ENCODE measurements at places on chromosomes 16 and 17.

DNA sequence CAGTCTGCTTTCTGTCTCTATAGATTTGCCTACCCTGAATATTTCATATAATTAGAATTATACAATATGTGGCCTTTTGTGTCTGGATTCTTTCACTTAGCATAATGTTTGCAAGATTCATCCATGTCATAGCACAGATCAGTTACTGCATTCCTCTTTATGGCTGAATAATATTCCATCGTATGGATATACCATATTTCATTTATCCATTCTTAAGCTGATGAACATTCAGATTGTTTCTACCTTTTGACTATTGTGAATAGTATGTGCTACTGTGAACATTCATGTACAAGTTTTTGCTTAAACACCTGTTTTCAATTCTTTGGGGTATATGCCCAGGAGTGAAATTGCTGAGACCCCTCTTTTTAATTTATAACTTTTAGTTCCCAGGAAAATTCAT lies 49.4 kb upstream of the MSI2 start:
- H3K27ac ChIP-seq = no peak overlapping the region
- H3K4me3 ChIP-seq = no peak overlapping the region
- no peaks in the 10 kb centered on the region for H3K4me1 ChIP-seq
- no peak for DNase-seq

GRCh38 chr17:59899099-59899498 lies 6.2 kb downstream of the RPS6KB1 start:
- no peak overlapping the region for H3K27ac ChIP-seq
- peaks cover 4% of the 10 kb centered on the region for H3K4me1 ChIP-seq
- no peaks in the 10 kb centered on the region for H3K36me3 ChIP-seq
- no peaks in the 10 kb centered on the region for H3K27me3 ChIP-seq

GRCh38 chr16:87161822-87162676 lies 155.1 kb downstream of the C16orf95 start:
- DNase-seq = no peak
- H3K4me3 ChIP-seq = no peak overlapping the region
- H3K27ac ChIP-seq = no peak overlapping the region
- H3K27me3 ChIP-seq = no peaks in the 10 kb centered on the region
- H3K4me1 ChIP-seq = no peaks in the 10 kb centered on the region

DNA sequence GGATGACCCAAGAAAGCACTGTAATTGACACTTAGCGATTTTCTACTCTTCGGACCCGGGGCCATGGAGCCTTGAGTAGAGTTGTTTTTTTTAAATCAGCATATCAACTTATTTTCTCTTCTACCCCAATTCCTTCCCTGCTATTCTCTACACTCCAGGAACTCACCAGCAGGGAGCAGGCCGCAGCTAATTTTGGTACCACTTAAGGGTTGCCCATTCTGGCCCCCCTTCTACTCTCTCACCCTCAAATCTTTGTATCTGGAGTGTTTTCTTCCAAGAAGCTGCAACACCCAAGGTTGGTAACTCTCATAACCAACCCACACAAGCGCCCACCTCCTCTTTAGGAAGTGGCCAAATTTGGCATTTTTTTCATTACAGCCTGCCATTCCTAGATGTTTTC lies 5.5 kb upstream of the ERAL1 start:
- H3K27ac ChIP-seq = no peak overlapping the region
- H3K4me1 ChIP-seq = peaks cover 3% of the 10 kb centered on the region
- H3K36me3 ChIP-seq = no peaks in the 10 kb centered on the region
- no peaks in the 10 kb centered on the region for H3K27me3 ChIP-seq

DNA sequence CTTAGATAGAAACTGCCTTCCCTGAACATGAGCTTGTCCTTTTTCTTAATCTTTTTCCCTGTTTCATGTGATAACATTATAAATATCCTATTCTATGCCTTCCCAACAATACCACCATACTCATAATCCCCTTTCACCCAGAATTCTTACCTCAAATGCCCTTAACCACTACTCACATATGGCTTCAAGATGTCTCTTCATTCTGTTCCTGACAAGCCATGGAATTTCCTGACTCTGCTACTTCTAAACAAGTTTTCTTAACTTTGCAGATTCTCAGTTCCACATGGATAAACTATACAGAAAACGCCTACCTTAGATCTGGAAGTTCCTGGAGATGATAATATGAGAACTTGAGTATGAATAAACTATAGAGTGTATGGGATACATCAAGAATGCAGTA lies 1217.8 kb downstream of the CDH8 start:
- H3K27me3 ChIP-seq = no peaks in the 10 kb centered on the region
- H3K36me3 ChIP-seq = no peaks in the 10 kb centered on the region
- no peaks in the 10 kb centered on the region for H3K4me1 ChIP-seq
- no peak overlapping the region for H3K27ac ChIP-seq
- no peak for DNase-seq

DNA sequence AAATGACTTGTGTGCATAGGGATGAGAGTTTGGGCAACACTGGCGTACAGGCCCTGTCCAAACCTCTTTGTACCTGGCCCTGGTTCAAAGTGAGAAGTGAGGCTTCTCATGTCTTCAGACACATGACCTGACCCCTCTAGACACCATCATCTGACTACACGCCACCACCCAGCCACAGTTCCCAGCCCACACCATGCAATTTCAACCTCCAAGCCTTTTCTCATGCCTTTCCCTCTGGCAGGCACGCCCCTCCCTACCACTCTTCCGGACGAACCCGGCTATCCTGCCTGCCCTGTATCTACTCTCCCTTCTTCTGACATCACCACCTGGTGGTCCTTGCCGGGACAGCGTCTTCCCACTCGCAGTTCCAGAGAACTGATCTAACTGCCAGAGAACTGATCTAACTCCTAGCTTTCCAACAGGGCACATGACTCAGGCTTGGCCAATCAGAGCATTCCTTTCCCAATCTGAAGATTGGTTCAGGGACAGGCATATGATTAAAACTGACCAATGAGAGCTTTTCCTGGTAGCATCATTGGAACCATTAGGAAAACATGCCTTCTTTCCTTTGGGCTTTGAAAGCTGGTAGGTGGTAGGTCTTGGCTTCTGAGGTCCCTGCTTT lies 27.1 kb upstream of the IL21R start:
- no peaks in the 10 kb centered on the region for H3K27me3 ChIP-seq
- H3K4me1 ChIP-seq = peaks cover 17% of the 10 kb centered on the region
- H3K36me3 ChIP-seq = no peaks in the 10 kb centered on the region
- H3K27ac ChIP-seq = peak overlapping the region; percentile 56
- DNase-seq = no peak

- peaks cover 18% of the 10 kb centered on the region for H3K4me1 ChIP-seq
- H3K27ac ChIP-seq = no peak overlapping the region
- no peak overlapping the region for H3K4me3 ChIP-seq
- H3K27me3 ChIP-seq = no peaks in the 10 kb centered on the region
Measured at GRCh38 chr17:40349477-40349894, 15.1 kb downstream of the GJD3 start.

DNA sequence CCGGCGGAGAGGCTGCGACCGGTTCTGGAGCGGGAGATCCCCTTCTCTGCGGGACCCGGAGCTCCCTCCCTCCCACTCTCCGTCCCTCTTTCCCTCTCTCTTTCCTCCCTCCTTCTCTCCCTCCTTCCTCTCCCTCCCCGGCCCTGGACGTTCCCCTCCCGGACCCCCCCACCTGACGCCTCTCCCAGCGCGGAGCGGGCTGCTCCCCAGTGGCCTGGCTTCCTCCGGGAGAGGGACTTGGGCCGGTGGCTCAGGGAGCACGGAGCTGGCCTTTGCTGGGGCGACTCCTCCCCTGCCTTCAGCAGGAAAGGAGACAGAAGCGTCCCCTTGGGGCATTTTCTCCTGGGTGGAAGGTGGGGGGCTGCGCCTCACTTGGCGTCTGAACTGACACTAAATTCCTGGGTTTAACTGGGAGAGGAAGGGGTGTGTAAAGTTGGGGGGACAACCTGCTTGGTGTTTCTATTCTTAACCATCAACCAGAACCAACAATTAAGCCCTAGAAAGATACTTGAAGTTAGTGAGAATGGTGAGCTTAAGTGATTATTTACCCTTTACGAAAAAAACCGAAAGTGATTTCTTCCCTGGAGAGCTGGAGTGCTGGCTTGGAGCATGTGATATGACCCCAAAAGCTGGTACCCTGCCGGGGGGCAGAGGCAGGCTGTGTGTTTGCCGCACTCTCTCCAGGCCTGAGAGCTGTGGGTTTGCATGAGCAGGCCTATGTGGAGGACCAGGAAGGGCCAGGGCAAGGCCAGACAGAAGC lies 775 bp downstream of the SPIRE2 start:
- no peak overlapping the region for H3K27ac ChIP-seq
- DNase-seq = no peak
- peaks cover 16% of the 10 kb centered on the region for H3K27me3 ChIP-seq
- no peaks in the 10 kb centered on the region for H3K4me1 ChIP-seq
- no peaks in the 10 kb centered on the region for H3K36me3 ChIP-seq
- H3K4me3 ChIP-seq = peak overlapping the region; percentile 49

DNA sequence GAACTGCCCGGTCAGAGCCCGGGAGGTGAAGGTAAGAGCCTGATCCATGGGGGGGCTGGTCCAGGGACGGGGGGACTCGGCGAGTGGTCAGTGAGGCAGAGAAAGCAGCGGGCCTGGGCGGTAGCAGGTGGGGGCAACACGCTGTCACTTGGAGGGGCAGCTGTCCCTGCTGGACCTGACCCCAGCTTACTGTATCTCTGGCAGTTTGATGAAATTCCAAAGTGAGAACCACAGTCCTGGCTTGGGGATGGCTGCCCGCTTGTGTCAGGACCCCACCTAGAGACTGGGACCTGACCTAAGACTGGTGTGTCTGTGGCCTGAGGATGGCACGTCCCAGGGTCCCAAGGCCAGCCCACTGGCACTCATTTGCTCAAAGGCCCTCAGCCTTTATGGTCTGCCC lies 35.1 kb upstream of the KSR1 start:
- H3K4me3 ChIP-seq = no peak overlapping the region
- H3K27ac ChIP-seq = no peak overlapping the region
- no peaks in the 10 kb centered on the region for H3K4me1 ChIP-seq
- no peaks in the 10 kb centered on the region for H3K36me3 ChIP-seq
- no peak for DNase-seq

GRCh38 chr17:77312786-77313599 lies 172.2 kb downstream of the SEC14L1 start:
- H3K4me1 ChIP-seq = no peaks in the 10 kb centered on the region
- no peaks in the 10 kb centered on the region for H3K36me3 ChIP-seq
- DNase-seq = no peak
- no peaks in the 10 kb centered on the region for H3K27me3 ChIP-seq
- H3K4me3 ChIP-seq = no peak overlapping the region

DNA sequence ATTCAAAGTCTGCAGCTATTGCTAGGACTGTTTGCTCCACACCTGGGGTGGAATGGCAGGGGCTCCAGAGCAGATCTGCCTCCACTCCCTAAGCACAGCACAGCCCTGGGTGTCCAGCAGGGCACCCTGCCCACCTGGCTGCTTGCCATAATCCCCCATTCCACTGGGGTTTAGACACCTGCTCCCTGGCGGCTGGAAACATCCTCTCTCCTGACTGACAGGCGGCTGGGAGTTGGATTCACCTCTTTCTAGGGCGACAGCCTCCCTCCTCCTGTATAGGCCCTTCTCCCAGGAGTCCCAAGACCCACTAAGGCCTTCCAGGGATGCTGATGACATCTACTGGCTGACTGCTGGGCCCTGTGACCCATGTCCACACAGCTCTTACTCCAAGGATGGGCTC lies 18.0 kb downstream of the HDAC5 start:
- no peaks in the 10 kb centered on the region for H3K36me3 ChIP-seq
- no peak for DNase-seq
- H3K27me3 ChIP-seq = no peaks in the 10 kb centered on the region
- H3K27ac ChIP-seq = no peak overlapping the region
- peaks cover 39% of the 10 kb centered on the region for H3K4me1 ChIP-seq

- H3K36me3 ChIP-seq = no peaks in the 10 kb centered on the region
- H3K27ac ChIP-seq = no peak overlapping the region
- no peak for DNase-seq
- no peak overlapping the region for H3K4me3 ChIP-seq
Measured at GRCh38 chr16:56689171-56689570, 6.9 kb downstream of the MT1X start.

DNA sequence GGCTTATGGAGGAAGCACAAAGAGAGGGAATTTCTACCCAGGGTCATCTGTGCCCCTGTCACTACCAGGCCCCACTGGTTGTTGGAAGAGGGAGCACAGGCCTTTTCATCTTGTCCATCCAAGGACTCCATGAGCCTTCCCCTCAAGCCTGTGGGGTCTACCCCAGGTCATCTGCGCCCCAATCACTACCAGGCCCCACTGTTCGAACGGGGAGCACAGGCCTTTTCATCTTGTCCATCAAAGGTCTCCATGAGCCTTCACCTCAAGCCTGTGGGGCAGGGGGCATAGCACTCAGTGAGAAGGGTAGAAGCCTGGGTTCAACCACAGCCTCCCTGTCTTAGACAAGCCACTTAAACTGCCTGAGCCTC lies 101.5 kb upstream of the CDH5 start:
- no peaks in the 10 kb centered on the region for H3K36me3 ChIP-seq
- no peak overlapping the region for H3K27ac ChIP-seq
- no peak for DNase-seq
- H3K4me3 ChIP-seq = no peak overlapping the region

- H3K4me1 ChIP-seq = no peaks in the 10 kb centered on the region
- H3K27me3 ChIP-seq = no peaks in the 10 kb centered on the region
- no peak overlapping the region for H3K4me3 ChIP-seq
- no peak for DNase-seq
Measured at GRCh38 chr17:83183145-83183948, 103.9 kb downstream of the METRNL start.

- DNase-seq = no peak
- H3K4me1 ChIP-seq = no peaks in the 10 kb centered on the region
- H3K27ac ChIP-seq = no peak overlapping the region
- H3K27me3 ChIP-seq = no peaks in the 10 kb centered on the region
- H3K36me3 ChIP-seq = no peaks in the 10 kb centered on the region
- H3K4me3 ChIP-seq = no peak overlapping the region
Measured at GRCh38 chr16:63057341-63057740, 1021.1 kb upstream of the CDH8 start.

- H3K4me3 ChIP-seq = no peak overlapping the region
- no peak for DNase-seq
- no peaks in the 10 kb centered on the region for H3K36me3 ChIP-seq
- no peak overlapping the region for H3K27ac ChIP-seq
- H3K27me3 ChIP-seq = no peaks in the 10 kb centered on the region
Measured at GRCh38 chr16:64251742-64252141, 870.1 kb downstream of the CDH11 start.

DNA sequence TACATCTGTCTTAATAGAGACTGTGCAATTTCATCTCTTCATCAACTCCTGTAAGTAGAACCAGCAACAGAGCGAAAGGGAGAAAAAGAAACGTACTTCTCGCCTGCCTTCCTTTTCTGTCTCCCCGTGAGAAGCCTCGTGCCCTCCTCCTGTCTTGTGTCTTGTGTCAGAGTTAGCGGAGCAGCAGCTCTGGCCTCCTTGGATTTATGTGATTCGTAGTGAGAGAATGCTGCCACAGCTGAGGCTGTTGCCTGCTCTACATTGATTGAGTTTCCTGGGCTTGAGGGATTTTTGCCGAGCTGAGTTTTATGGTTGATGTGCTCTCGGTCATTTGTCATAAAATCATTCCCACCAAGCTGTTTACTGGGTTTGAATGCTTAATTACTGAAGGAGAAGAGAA lies 579.1 kb upstream of the RBFOX1 start:
- H3K27ac ChIP-seq = no peak overlapping the region
- DNase-seq = no peak
- no peaks in the 10 kb centered on the region for H3K4me1 ChIP-seq
- H3K27me3 ChIP-seq = no peaks in the 10 kb centered on the region
- H3K4me3 ChIP-seq = no peak overlapping the region
- H3K36me3 ChIP-seq = no peaks in the 10 kb centered on the region

Measured in thymus (tissue), 14 donors.